Anterior cingulate cortex (tissue), 58 donors: ENCODE measurements at places on chromosomes 4 and X.

GRCh38 chrX:36241397-36241796, 321.9 kb downstream of the CFAP47 start:
- DNase-seq: no peak

DNA sequence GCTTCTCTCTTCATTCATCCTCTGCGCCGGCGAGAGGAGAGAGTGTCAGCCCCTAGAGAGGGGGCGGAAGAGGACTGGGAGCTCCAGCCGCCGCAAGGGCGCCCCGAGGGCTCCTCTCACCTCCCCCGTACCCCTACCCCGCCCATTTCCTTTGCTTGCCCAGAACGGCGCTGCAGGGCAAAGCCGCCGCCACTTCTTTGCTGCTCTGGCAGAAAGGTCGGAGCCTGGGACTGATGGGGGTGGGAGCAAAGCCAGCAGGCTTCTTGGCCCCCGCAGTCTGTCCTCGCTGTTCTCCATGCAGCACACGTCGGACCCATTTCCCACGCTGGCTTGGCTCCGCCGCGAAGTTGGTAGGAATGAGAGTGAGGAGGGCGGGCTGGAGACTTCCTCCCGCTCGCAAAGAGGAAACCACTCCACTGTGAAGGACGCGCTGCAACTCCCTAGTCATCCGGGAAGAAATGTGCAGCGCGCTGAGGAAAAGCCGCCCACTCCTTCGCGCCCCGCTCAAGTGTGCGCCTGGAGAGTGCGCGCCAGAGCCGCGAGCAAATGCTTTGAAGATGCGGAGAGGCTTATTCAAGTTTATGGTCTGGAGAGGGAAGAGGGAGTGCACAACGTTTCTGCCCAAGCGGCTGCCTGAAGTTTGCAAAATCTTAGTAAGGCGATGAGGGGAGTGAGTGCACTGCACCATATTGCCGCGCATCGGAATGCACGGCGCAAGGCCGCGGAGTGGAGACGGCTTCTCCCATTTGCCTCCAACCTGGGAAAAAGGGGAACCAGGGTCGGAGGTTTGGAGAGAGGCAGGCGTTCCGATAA, 2.8 kb upstream of the PCDH7 start:
- peak; percentile 77 for DNase-seq

GRCh38 chr4:149965206-149965605, 113.0 kb upstream of the DCLK2 start:
- DNase-seq: no peak

DNA sequence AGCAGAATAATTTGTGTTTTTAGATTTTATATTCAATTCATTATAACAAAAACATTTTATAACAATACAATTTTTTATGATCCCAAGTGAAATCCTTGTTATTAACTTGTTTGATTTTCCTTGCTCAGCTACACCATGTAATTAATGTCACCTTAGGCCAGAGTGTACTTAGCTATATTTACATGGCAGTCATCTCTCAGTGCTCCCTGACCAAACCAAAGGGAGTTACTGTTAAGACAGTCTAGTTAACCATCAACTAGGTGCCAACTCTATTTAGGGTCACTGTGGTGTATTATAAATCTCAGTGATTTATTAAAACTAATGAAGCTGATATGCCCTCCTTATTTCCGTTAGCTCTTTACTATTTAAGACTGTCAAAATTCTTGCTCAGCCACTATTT, 44.4 kb downstream of the CCDC158 start:
- no peak for DNase-seq

GRCh38 chrX:122422547-122422946, 761.5 kb upstream of the GRIA3 start:
- no peak for DNase-seq

- DNase-seq: no peak
These were observed 44.4 kb downstream of the KIAA0232 start for GRCh38 chr4:6826781-6827508.

DNA sequence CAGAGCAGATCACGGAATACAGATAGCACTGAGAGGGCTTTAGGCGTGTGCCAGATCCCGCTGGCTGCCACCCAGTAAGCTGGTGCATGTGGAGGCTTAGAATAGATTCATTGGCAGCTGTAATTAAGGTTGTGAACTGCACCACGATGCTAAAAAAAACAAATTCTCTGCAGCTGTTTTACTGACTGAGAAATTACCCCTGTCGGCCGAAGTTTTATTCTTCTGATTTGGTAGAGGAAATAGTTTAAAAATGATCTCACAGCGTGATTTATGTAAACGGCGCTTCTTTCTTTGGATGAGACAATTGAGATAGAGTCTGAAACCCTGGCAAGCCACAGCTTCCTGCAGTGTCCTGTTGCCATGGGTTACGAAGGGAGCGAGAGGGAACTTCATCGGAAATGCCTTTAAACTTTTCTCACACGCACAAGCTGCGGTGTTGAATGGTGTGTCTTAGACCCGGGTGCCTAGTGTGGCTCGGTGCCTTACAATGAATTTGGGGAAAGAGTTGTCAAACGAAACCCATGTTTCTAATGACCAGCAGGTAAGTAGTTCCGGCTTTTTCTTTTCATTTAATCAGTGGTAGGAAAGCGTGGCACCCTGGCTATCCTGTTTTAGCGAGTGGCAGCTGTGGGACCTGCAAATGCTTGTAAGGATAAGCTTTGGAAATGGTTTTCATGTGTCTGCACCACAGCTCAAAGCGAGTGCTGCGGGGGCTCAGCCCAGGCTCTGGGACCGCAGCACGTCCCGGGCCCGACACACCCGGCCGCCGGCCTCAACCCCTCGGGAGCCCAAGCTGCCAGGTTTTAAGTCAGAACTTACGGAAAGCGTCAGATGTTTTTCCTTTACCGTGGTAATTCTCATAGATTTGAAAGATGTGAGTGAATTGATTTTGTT, 71.7 kb upstream of the HGFAC start:
- peak; percentile 46 for DNase-seq

GRCh38 chr4:185520119-185520518, 15.2 kb downstream of the PDLIM3 start:
- no peak for DNase-seq

GRCh38 chr4:188076169-188076568, 33.2 kb downstream of the TRIML2 start:
- no peak for DNase-seq

- DNase-seq: no peak
These were observed 280.7 kb downstream of the RAPGEF2 start for GRCh38 chr4:159383562-159383931.

DNA sequence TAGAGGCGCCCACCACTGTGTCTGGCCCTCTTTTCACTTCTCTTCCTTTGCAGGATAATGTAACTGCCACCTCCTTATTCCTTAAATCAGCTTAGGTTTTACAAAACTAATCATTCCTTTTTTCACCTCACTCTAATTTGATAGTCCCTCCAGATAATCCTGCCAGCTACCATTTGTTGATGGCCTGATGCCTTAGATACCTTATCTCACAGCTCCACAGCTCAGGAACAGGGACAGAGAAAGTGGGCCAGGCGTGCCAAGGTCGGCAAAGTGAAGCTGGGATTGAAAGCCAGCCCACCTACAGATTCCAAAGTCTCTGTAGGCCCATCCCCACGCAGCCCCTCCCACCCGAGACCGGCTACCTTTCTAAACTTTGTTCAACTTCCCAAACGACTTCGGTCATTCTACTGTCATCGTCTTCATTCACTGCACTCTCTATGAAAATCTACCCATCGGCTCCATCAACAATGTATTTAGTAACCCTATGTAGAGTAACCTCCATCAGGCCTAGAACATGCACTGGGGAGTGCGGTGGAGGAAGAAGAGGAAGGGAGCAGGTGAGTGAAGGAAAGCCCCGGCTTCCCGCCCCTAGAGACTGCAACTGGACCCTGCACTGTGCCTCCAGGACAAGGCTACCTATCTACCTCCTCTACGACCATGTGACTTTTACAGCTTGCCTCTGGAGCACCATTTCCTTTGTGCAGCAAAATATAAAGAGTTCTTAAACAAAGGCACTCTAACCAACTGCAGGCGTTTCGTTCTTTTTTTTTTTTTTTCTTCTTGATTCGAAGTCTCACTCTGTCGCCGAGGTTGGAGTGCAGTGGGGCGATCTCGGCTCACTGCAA, 1.5 kb downstream of the CASP6 start:
- DNase-seq: no peak

- DNase-seq: no peak
These were observed 59.4 kb upstream of the SORCS2 start for GRCh38 chr4:7132730-7133582.

- no peak for DNase-seq
These were observed 1.1 kb upstream of the EDNRA start for GRCh38 chr4:147479786-147480185.

GRCh38 chr4:99413140-99413539, 22.0 kb downstream of the ADH7 start:
- DNase-seq: no peak

DNA sequence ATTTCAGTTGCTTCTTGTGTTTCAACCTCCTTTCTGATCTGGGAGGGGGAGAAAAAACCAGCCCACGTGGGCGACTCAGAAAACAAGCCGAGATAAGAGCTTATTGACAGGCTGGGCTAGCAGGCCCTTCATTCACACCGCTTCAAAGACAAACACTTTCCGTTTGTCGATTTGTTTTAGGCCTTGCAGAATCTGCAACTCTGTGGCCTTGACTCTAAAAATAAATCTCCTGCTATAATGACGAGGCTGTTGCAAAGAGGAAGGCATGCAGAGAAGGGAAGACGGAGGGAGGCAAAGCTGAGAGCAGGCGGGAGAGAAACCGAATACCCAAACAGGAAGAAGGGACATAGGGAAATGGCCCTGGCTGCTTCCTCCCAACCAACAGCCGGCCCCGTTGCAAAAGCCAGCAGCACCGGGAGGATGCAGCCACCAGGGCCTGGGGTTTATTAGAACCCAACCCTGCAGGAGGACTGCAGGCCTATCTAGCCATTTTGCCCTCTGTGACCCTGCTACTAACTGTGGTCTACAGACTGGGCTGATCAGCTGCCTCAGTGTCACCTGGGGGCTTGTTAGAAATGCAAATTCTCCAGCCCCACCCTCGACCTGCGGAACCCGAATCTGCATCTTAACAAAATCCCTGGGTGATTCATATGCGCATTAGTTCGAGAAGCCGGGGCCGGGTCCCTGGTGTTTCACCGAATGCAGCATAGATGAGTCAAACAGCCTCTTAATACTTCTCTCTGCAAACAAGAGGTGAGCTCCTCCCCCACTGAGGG, 325.5 kb downstream of the BCOR start:
- no peak for DNase-seq

GRCh38 chrX:57643698-57644097, 36.4 kb downstream of the NLRP2B start:
- DNase-seq: no peak

DNA sequence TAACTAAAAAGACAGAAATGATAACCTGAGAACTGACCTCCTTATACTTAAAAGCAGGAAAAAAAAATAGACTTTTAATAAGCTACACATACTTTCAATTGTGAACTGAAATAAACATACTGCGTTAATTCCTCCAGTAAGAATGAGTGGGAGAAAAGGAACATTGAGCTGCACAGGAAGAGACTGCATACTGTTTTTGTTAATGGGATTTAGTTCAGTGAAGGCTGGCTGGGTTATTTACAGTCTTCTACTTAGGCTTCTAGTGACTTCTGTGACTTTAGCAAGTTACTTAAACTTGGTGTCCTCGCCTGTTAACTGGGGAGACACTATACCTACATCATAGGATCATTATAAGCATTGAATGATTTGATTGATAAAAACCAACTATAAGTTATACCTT, 213.3 kb downstream of the EPHA5 start:
- DNase-seq: no peak

- DNase-seq: no peak
These were observed 211.7 kb downstream of the SLC4A4 start for GRCh38 chr4:71550220-71551165.

- DNase-seq: no peak
These were observed 19.1 kb downstream of the BCOR start for GRCh38 chrX:40078489-40079227.

DNA sequence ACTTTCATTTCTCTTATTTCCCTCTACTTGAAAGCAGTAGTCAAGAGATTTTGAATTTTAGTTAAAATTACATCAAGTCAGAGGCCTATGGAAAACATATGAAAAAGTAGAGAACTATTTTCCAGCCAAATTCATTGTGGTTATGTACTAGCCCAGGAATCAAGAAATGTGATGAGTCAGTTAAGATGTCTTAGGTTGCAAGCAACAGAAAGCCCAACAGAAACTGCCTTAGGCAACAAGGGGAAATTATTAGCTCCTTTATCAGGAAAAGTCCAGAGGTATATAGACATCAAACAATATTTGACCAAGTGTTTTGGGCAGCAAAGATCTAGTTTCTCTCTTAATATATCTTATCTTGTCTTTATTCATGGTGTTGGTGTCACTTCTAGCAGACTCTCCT, 37.8 kb upstream of the FRMD7 start:
- DNase-seq: no peak

- DNase-seq: no peak
These were observed 153.6 kb downstream of the RASL11B start for GRCh38 chr4:53015681-53016080.

GRCh38 chr4:145934434-145935047, 4.1 kb downstream of the ZNF827 start:
- DNase-seq: no peak

DNA sequence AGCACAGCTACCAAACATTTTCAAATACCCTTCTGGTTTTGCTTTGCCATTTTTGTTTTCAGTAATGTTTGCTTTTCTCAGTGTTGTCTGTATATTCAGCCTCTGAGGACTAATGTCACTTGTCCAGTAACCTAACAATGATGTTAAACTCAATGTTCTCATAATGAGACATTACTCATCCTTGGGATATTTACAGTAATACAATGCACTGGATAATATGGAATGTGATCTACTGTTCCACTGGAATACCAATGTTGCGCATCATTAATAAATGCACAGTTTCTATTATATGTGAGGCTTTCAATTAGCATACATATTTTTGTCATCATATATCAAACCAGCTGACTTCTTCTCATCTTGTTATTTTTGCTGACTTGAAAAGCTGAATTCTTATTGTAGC, 259.1 kb downstream of the SH2D1A start:
- DNase-seq: no peak
